Mesothelial cell of epicardium (in vitro differentiated cells): ENCODE measurements at places on chromosomes 4 and X. TPM values are rescaled to one million over a fixed set of nuclear protein-coding genes. Genes with fewer than 3 reads are reported as not detected.
A peak's percentile ranks its signal among the peaks of the same experiment; 100 is the strongest.

Gene PNMA6A
- 4.9 to 5.2 TPM (median 5.1 TPM) in 3 replicates for total RNA-seq

Gene GALNT7
- total RNA-seq = 35.8 to 38.8 TPM (median 36.7 TPM) in 3 replicates

Gene KDM6A
- 64.2 to 69.7 TPM (median 67.5 TPM) in 3 replicates for total RNA-seq

Gene MAGEA3
- total RNA-seq = not detected in 3 replicates

Gene ADH4
- not detected in 3 replicates for total RNA-seq

DNA sequence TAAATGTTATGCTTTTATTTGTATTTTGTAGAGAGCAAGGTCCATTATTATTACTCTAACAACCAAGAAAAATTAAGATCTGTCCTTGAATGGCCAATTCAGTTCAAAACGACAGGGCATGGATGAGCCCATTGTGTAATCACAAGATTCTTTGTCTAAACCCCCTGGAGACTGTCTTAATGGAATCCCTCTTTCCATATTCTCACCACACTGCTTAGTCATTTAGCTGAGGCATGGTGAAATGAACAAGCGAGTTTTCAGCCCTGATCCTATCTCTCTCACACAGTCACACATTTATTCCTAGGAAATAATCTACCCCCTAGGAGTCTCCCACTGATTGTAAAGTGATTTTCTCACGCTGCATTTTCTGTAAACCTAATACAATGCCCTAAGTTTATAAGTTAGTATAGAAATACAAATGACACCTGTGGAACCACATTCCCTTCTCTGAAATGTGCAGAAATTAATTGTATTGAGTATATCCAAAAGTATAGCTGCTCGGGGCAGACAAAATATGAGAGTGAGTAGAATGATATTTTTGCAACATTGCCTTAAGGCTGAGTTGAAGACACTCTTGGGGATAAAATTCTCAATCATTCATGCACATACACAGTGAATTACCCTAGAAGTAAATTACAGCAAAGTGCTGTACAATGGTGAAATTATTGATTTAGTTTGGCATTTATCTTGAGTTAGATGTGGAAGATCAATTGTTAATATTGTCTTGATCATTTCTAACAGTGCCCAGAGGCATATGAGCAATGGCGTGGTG, 119.7 kb upstream of the PCDH7 start:
- no peaks in the 10 kb centered on the region for H3K27me3 ChIP-seq
- H3K4me1 ChIP-seq = no peaks in the 10 kb centered on the region
- H3K36me3 ChIP-seq = no peaks in the 10 kb centered on the region

DNA sequence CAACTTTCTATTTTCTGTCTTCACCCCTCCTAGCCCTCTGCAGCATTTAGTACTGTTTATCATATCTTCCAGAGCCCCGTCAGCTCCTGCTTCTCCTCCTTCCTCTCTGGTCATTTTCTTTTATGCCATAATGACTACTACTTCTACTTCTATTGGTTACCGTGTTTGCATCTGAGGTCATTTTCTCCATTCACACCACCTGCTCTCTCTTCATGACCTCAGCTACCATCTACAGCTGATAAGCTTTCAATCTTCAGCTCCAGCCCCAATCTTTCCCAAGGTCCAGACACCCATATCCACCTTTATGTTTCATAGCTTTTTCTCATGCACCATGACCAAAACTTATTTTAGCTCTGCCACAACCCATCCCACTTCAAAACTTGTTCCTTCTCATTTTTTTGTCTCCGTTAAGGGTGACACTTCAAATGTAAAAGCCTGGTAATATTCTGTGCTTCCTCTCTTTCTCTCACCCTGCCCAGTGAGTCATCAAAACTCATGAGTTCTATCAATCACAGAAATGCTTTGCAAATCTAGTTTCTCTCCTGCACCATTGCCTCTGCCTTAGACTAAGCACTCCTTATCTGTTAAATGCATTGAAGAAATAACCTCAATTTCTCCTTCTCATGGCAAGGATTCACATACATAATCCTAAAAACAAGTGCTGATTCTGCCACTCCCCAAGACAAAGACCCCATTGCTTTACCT, 71.3 kb upstream of the IQCM start:
- H3K4me1 ChIP-seq = peaks cover 24% of the 10 kb centered on the region
- peaks cover 4% of the 10 kb centered on the region for H3K36me3 ChIP-seq
- H3K27me3 ChIP-seq = no peaks in the 10 kb centered on the region
- H3K27ac ChIP-seq = no peak overlapping the region
- no peak for DNase-seq
- H3K4me3 ChIP-seq = no peak overlapping the region

GRCh38 chr4:100483796-100484195, 34.0 kb downstream of the EMCN start:
- H3K27me3 ChIP-seq = peaks cover 2% of the 10 kb centered on the region
- H3K4me3 ChIP-seq = no peak overlapping the region
- H3K27ac ChIP-seq = no peak overlapping the region
- no peaks in the 10 kb centered on the region for H3K4me1 ChIP-seq
- no peaks in the 10 kb centered on the region for H3K36me3 ChIP-seq
- DNase-seq = no peak

- peak overlapping the region; percentile 90 for H3K4me3 ChIP-seq
- H3K36me3 ChIP-seq = no peaks in the 10 kb centered on the region
- DNase-seq = no peak
Measured at GRCh38 chrX:55490121-55490520, 473 bp upstream of the USP51 start.
